NCI-H345 (cell line): ENCODE measurements at places on chromosomes 1 and 21.

DNA sequence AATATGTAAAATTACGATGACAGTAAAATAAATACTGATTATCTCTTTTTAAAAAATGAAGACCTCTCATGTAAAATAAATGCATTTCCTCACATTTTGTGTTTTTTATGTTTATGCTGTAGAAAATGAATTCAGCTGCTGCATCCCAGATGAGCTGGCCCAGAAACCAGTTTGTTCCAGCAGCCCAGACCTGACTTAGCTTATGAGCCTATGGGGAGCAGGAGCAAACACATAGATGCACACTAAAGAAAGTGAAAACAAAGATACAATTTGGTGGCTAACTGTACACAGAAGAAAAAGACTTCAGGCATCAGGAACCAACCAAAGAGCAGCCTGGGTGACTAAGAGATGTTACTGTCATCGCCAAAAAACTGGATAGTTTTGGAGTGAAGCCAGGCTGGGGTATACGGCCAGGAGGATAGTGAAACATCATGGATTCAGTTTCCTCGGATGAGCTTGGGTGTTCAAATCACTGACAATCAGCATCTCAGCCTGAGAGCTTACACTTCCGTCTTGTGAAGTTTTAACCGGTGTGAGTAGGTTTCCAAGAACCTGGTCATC lies 113.9 kb upstream of the BACE2 start:
- no peak for DNase-seq

DNA sequence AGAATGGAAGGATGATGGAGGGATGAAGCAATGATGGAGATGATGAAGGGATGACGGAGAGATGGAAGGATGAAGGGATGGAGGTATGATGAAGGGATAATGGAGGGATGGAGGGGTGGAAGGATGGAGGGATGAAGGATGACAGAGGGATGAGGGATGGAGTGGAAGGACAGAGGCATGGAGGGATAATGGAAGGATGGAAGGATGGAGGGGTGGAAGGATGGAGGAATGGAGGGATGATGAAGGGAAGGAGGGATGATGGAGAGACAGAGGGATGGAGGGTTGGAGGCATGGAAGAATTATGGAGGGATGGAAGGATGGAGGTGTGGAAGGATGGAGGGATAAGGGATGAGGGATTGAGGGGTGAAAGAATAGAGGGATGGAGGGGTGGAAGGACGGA lies 62.8 kb downstream of the KCNAB2 start:
- no peak for DNase-seq

GRCh38 chr1:2042830-2043773 lies 7.1 kb upstream of the PRKCZ start:
- DNase-seq = no peak

DNA sequence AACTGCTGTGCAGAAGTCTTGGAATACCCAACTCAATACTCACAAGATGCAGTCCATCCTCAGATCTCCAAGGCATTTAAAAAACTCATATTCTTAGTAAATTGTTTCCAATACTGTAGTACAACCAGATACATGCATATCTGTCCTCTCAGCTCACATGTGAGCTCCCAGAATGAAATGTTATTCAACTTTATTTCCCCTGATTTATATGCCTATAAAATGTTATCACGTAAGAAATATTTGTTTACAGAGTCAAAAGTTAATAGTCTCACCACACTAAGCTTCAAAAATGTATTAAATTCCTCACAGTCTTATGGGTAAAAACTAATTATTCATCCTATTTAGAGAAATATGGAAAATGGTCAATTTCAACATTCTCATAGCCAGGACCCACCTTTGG lies 56.6 kb downstream of the LTN1 start:
- DNase-seq = no peak

GRCh38 chr21:41754479-41754891 lies 12.4 kb downstream of the RIPK4 start:
- DNase-seq = no peak

- no peak for DNase-seq
Measured at GRCh38 chr1:217482356-217483102, 148.4 kb downstream of the GPATCH2 start.

DNA sequence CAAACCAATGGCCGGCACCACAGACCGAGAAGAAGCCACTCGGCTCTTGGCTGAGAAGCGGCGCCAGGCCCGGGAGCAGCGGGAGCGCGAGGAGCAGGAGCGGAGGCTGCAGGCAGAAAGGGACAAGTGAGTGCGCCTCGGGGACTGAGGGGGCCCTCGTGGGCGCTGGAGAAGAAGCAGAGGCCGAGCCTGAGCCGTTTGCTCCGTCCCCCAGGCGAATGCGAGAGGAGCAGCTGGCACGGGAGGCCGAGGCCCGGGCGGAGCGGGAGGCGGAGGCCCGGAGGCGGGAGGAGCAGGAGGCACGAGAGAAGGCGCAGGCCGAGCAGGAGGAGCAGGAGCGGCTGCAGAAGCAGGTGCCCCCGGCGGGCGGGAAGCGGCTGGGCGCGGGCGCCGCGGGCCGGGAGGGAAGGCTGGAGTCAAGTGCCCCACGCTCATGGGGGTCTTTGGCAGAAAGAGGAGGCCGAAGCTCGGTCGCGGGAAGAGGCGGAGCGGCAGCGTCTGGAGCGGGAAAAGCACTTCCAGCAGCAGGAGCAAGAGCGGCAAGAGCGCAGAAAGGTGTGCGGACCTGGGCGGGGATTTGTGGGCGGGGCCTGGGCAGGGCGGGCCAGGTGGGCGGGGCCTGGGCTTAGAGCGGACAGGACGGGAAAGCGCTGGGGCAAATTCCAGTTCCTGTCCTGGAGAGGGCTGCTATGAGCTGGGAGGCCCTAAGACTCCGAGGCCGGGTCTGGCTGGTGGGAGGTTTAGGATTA lies 22.7 kb downstream of the MAP7D1 start:
- no peak for DNase-seq

DNA sequence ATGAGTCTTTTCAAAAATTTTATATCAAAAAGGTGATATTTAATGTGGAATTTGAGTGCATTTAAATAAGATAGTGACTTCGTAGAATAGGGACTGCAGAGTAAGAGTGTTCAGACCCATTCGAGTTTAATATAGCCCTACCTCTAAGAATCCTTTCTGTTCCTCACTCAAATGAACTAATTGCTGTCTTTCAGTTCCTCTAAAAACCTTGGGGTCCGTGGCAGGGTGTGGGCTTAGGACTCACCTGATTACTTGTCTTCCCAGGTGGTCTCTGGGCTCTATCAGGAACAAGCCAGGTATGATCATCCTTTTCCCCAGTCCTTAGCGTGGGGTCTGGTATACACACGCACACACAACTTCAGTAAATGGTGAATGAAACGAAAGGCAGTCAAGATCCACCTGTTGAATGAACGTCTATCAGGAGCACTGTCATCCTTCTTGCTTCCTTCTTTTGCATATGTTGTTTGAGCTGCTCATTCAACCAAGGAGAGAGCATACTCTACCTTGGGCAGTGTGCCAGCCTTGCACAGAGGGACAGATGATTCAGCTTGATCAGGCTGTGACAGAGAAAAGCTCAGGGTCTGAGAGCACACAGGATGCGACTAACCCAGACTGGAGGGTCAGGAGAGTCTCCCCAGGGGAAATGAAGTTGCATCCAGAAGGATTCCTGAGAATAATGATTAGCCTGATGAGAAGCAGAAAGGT lies 1.2 kb upstream of the RNF11 start:
- DNase-seq = peak; percentile 96

GRCh38 chr1:41286486-41286885 lies 44.4 kb upstream of the SCMH1 start:
- no peak for DNase-seq

DNA sequence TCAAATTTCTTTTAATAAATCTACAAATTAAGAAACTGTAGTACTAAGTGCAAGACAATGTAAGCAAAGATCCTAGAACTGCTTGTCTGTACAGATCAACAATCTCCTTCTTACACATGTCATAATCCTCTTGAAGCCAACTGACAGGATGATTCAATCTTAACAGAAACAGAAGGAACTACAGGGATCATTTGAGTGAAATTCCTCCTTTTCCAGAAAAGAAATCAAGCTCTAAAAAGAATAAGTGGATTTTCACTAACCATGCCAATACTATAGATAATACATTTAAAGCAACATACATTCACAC lies 53.2 kb downstream of the RAB3GAP2 start:
- no peak for DNase-seq

DNA sequence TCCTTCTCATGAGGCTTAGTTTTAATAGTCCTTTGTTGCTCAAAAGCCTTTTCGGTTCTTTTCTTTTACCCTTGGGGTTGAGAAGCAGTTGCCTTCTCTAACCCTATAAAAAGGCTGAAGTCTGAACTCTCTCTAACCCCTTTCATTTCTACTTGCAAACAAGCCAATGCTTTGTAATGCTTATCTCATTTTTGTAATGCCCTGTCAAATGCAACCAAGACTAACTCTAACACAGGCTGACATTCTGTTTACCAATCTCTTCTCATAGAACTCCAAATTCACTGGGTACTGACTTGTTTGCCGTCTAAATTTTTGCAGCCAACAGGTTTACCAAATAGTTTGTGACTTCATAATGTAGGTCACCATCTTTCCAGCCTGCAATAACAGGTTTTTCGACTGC lies 233.9 kb upstream of the SNX7 start:
- no peak for DNase-seq

GRCh38 chr1:165960136-165960535 lies 132.7 kb downstream of the UCK2 start:
- no peak for DNase-seq

DNA sequence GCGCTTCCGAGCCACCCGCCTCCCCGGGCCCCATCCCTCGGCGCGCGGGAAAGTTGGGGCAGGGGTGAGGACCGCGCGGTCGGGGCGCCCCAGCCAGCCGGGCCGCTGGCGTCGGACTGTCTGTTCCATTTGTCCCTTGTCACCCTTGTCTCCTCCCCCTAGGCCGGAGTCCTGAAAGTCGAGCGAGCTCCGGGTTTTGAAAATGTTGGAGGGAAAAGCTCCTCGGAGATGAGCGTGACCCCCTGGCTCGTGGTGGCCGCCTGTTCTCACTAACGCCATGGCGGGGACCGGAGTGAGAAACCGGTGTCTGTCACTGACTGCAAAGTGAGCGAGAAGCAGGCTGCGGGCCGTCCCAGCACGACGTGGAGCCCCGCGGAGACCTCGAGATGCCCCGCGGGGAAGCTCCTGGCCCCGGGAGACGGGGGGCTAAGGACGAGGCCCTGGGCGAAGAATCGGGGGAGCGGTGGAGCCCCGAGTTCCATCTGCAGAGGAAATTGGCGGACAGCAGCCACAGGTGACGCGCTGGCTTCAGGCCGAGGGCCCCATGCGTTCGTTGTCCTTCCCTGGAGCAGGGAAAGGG lies 491 bp downstream of the PER3 start:
- DNase-seq = peak; percentile 27

DNA sequence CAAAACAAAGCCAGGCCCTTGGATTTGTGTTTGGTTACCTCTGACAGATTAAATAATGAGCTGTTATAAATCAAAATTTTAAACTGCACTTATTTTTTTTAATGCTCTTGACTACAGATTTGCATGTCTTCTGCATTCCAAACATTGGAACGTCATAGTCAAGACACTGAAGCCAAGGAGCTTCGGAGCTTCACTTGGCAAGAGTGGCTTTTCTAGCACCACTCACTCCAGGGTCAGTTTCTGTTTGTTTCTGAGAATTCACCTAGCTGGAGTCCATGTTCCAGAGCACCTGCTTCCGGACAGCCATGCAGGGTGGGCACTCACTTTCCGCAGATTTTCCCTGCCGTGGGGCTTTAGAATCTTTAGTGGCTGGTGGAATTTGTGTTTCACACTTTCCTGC lies 202.9 kb downstream of the ZP4 start:
- DNase-seq = no peak

GRCh38 chr1:148362626-148363438 lies 120.3 kb downstream of the PPIAL4G start:
- DNase-seq = no peak

GRCh38 chr1:197599789-197600188 lies 175.5 kb downstream of the DENND1B start:
- no peak for DNase-seq

GRCh38 chr1:90126834-90127233 lies 131.9 kb downstream of the ZNF326 start:
- no peak for DNase-seq

- no peak for DNase-seq
Measured at GRCh38 chr1:48785869-48786268, 9.2 kb upstream of the BEND5 start.

- peak; percentile 50 for DNase-seq
Measured at GRCh38 chr1:209585672-209586071, 2.2 kb downstream of the CAMK1G start.

- DNase-seq = no peak
Measured at GRCh38 chr1:89465201-89465600, 59.4 kb upstream of the LRRC8B start.
